ENCODE measurements at places on chromosomes 11 and 22.

DNA sequence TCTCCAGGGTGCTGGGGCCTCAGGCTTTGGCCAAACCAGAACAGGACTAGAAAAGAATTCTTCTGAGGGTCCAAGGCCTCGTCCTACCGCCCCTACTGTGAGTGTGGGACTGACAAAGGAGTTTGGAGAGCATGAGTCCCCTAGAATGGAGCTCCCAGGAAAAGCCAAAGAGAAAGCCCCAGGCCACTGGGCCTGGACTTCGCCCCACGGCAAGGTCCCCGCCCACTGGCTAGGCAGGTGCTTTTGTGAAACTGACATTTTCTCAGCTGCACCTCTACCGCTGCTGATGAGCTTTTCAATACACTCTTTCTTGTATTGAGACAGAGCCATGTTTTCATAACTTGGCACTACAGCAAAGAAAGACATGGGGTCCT lies 9.7 kb upstream of the FGF3 start:
- DNase-seq, result no peak

- no peak for DNase-seq
Measured at GRCh38 chr22:40976866-40977700, 25.9 kb downstream of the RBX1 start.

DNA sequence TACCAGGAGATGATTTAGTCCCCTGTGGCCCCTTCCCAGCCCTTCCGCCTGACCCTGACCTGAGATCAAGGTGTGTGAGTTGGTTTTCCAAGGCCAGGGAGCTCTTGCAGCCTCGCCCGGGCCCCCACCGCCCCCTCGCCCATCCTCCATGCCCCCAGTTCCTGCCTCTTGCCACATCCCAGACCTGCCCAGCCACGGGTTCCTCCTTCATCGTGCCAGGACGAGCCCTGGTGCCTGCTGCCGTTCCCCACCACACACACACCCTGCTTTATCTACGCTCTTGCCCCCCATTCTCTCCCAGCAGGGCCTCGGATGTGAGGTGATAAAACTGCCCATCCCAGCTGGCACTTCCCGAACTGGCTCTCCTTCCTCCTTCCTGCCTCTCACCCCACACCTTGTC lies 1.4 kb upstream of the LIF start:
- no peak for DNase-seq

DNA sequence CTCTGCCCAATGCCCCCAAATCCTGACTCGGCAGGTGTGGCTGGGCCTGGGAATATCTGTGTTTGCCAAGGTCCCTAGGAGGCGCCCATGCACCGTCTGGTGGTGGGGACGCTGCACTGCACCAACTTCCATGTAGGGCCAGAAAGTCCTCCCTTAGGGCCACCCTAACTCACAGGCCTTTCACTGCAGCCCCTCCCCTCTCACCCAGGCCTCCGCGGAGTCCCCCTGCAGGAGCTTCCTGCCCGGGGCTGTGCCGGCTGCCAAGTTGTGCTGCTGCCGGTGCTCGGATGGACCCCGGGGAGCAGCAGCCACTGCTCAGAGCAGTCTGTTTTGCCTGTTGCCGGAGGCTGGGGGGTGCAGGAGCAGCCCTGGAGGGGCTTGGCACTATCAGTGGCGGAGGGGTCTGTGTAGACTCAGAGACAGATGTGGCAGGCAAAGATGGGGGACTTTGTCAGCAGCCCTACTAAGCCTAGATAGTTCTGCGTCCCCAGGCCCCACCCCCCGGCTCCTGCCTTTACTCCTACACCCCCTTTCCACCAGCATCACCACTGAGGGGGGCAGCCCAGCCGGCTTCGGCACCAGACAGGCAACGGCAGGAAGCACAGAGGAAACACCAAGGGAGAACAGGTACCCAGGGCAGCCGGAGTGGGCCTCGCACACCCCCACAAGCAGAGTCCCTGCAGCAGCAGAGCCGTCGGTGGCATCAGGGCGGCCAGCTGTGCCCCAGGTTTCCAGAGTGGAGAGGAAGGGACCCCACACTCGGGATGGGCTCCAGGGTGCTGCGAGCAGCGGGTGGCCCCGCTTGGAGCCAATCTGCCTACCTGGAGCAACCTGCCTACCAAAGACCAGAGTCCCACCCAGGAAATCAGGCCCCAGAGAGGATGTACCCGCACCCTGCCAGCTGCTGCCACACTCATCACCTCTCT lies 124.3 kb downstream of the TRIM29 start:
- DNase-seq, result no peak

- DNase-seq, result no peak
Measured at GRCh38 chr22:17444204-17444504, 74.9 kb downstream of the CECR2 start.

GRCh38 chr11:126514061-126514693 lies 158.7 kb downstream of the ST3GAL4 start:
- no peak for DNase-seq
